ENCODE measurements at places on chromosomes 2 and 18. TPM values are rescaled to one million over a fixed set of nuclear protein-coding genes. Genes with fewer than 3 reads are reported as not detected.

- no peak for DNase-seq
- no peaks in the 10 kb centered on the region for H3K27me3 ChIP-seq
- H3K4me3 ChIP-seq: no peak overlapping the region
- H3K36me3 ChIP-seq: no peaks in the 10 kb centered on the region
Measured at GRCh38 chr2:149906886-149907285, 319.3 kb upstream of the MMADHC start.

GRCh38 chr2:48227617-48228344, 302.2 kb upstream of the STON1 start:
- H3K4me1 ChIP-seq: no peaks in the 10 kb centered on the region
- no peak overlapping the region for H3K27ac ChIP-seq
- H3K36me3 ChIP-seq: no peaks in the 10 kb centered on the region
- no peak overlapping the region for H3K4me3 ChIP-seq
- no peak for DNase-seq

GRCh38 chr2:122221665-122222064, 466.2 kb downstream of the TSN start:
- DNase-seq: no peak
- H3K27me3 ChIP-seq: no peaks in the 10 kb centered on the region
- H3K36me3 ChIP-seq: no peaks in the 10 kb centered on the region
- H3K27ac ChIP-seq: no peak overlapping the region
- H3K4me3 ChIP-seq: no peak overlapping the region

NT5C1B gene
- polyA plus RNA-seq: not detected

GRCh38 chr2:64985447-64985846, 3.8 kb upstream of the SLC1A4 start:
- peaks cover 13% of the 10 kb centered on the region for H3K4me1 ChIP-seq
- H3K27me3 ChIP-seq: no peaks in the 10 kb centered on the region
- no peak overlapping the region for H3K4me3 ChIP-seq
- H3K36me3 ChIP-seq: no peaks in the 10 kb centered on the region

SERPINB11 gene
- not detected for polyA plus RNA-seq

TNFAIP6 gene
- polyA plus RNA-seq: not detected

GRCh38 chr2:150282771-150283371, 204.6 kb downstream of the RND3 start:
- no peaks in the 10 kb centered on the region for H3K4me1 ChIP-seq
- no peak overlapping the region for H3K4me3 ChIP-seq
- H3K27me3 ChIP-seq: no peaks in the 10 kb centered on the region
- no peak for DNase-seq
- H3K27ac ChIP-seq: no peak overlapping the region
- no peaks in the 10 kb centered on the region for H3K36me3 ChIP-seq
